ENCODE measurements at places on chromosomes 16 and 17.
A peak's percentile ranks its signal among the peaks of the same experiment; 100 is the strongest.

DNA sequence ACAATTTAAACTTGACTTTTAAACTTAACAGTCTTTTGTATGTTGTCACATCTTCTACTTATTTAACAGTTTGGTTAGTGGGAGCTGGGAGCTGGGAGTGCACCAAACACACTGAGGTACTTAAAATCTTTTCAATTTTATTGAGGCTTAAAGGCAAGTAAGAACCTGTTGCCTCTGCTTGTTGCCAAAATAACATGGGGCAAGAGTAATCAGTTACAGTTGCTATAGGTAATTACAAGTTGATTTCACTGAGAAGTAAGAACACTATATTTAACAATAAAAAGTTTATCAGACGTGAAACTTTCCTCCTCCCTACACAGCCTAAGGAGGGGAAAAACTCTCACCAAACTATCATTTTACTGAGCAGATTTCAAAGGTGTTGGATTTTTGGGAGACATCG lies 135.2 kb downstream of the FTO start:
- DNase-seq = no peak

- DNase-seq = no peak
These were observed 38.8 kb upstream of the PHOSPHO1 start for GRCh38 chr17:49269356-49269755.

DNA sequence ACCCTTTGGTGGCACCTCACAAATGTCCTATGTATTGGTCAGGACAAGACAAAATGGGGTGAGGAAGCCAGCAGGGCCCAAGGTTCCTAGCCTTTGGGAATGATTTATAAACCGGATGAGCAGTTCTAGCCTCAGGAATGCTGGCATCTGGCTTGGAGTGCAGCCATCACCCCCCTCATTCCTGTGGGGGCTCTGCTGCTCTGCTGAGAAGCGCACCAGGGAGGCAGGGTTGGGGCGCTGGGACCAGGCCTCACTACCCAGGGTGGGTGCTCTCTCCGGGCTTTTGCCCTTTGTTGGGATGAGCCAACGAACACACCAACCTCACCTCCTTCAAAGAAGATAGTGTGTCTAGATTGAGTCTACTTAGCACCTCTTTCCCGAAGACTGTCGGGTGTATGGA lies 39.2 kb downstream of the TMEM11 start:
- DNase-seq = no peak

DNA sequence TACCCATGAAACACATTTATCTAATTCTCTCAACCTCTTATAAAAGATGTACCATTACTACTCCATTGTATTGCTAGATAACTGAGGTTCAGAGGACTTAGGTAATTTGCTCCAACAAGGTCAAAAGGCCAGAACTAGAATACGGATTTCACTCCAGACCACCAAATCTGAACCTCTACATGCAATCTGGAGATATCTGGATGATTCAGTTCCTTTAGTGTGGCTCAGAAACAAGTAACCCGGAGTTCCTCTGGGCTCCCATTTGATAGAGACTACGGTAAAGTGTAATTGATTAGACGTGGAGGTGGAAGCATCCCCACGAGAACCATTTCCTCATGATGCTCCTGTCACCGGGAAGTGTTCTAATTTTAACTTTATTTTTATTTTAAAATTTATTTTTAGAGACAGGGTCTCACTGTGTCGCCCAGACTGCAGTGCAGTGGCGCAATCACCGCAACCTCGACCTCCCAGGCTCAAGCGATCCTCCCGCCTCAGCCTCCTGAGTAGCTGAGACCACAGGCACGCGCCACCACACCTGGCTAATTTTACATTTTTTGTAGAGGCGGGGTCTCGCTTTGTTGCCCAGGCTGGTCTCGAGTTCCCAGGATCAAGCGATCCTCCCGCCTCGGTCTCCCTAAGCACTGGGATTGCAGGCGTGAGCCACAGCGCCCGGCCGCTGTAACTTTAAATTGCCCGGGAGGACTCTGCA lies 608 bp upstream of the COX10 start:
- peak; percentile 14 for DNase-seq

- no peak for DNase-seq
These were observed 6.5 kb downstream of the PIGQ start for GRCh38 chr16:576197-576822.

- no peak for DNase-seq
These were observed 51.6 kb downstream of the ACTG1 start for GRCh38 chr17:81460856-81461460.

DNA sequence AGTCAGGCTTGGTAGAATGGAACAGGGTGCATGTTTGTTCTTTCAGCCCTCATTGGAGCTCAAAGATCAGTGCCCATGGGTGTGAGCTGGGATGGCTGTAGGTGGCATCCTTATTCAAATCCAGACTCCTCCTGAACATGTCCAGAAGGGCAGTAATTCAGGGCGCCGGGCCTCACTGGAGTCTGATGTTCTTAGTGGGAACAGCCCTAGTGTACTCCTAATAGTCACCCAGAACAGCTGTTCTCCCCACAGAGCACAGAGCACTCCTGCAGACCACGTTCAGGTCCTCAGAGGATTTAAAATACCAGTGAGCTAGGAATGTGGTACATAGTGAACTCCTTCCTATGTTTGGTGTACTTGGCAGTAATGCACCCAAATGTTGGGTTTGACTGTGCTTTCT lies 96.2 kb downstream of the BANP start:
- no peak for DNase-seq

DNA sequence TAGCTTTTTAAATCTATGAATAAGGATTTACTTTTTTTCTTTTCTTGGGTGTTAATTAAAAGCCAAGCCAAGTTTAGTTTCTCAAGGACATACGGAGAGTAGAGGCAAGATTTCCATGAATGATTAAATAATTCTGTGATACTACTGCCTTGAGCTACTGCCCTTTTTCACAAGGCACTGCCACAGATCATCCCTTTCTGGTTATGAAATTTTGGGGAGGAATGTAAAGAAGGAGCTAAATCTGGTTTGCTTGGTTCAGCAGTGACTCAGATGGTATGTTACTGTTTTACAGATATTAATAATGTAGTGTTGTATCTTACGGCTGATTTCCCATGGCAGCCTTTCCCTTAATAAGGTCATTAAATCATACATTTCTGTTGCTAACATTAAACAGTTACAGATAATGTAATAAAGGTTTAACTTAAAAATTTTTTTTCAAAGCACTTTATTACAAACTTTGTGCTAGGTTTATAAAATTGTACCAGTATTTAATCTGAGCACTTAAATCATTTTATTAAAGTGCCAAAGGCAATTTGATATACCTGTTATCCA lies 2.6 kb downstream of the WSB1 start:
- DNase-seq = peak; percentile 28

- DNase-seq = no peak
These were observed 2.0 kb downstream of the C16orf86 start for GRCh38 chr16:67668495-67669157.

DNA sequence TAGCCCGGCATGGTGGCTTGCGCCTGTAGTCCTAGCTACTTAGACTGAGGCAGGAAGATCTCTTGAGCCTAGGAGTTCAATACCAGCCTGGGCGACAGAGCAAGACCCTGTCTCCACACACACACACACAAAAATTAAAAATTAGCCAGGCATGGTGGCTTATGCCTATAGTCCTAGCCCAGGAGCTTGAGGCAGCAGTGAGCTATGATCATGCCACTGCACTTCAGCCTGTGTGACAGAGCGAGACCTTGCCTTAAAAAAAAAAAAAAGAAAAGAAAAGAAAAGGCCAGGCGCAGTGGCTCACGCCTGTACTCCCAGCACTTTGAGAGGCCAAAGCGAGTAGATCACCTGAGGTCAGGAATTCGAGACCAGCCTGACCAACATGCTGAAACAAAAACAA lies 23.9 kb downstream of the C17orf75 start:
- DNase-seq = no peak

DNA sequence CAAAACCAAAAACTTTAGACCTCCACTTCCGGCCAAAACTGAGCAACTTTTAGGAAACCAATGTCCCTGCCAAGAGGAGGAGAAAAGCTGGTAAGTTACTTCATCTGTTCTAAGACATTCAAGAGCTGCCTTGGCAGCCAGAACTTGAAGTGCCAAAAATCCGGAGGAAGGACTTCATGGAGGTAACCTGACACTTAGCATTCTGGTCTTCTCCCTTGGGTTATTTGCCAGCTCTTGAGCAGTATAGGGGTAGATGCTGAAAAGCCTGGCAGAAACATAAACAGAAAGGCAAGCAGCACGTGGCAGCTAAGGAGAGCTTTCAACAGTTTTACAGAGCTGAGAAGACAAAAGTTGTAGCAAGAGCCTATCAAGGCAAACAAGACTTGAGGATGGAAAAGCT lies 53.2 kb downstream of the CDYL2 start:
- no peak for DNase-seq

GRCh38 chr17:31386542-31387075 lies 4.9 kb upstream of the RAB11FIP4 start:
- no peak for DNase-seq

DNA sequence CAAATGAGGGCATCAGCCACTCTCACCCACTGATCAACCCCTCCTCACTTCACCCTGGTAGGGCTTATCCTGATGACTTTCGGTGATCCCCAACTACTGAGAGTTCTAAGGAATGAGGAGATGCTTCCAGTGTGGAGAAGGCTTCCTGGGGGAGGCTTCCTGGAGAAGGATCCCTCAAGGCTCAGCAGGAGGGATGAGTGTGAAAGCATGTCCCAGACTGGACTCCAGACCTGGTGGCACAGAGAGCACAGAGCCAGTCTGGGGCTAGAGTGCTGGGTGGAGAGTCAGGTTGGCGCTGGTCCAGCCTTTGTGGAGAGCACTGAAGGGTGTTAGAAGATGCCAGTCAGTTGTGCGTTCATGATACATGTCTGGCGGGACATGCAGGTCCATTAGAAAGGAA lies 53.7 kb downstream of the PLD6 start:
- no peak for DNase-seq

DNA sequence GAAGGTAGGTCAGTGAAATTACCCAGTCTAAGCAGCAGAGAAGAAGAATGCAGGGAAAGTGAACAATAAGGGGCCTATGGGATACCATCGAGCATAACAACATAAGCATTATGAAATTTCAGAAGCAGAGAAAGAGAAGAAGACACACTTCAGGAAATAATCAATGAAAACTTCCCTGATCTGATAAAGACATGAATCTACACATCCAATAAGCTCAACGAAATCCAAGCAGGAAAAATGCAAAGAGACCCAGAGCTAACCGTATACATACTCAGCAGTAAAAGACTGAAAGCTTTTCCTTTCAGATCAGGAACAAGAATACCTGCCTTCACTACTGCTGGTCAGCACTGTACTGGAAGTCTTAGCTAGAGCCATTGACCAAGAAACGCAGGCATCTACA lies 38.6 kb downstream of the WDR45B start:
- DNase-seq = no peak

DNA sequence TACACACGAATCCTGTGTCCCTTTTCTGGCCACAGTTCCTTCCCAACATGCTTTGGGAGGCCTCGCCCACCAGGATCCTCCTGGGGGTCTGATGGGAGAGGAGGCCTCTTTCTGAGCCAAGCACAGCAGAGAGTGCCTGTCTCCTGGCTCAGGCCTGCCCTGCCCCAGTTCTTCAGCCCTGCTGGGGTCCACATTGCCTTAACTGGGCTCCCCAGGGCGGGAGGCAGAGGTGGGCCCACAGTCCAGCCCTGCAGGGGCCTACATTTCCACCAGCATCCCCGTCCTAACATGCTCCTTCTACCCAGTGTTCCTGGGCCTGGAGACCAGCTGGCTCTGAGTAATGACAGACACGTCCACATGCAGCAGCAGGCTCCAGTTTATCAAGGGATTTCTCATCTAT lies 29.6 kb downstream of the WNT9B start:
- DNase-seq = no peak

GRCh38 chr17:75981019-75981615 lies 2.1 kb downstream of the TEN1 start:
- no peak for DNase-seq

DNA sequence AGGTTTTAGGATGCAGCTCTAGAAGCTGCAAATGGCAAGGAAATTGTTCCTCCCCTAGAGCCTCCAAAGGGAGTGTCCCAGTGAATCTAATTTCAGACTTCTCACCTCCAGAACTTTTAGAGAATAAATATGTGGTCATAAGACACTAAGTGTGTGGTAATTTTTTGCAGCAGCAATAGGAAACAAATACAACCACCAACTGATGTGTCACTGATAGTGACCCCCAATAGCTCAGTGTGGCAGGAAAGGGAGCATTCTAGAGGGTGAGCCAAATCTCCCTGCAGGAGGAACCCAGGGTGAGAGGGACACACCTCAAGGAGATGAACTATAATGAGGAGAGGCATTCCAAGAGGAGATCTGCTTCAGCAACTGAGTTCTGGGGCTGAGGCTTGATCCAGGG lies 4.1 kb downstream of the CCL4L2 start:
- no peak for DNase-seq

GRCh38 chr17:19935169-19935568 lies 42.5 kb downstream of the AKAP10 start:
- DNase-seq = no peak

DNA sequence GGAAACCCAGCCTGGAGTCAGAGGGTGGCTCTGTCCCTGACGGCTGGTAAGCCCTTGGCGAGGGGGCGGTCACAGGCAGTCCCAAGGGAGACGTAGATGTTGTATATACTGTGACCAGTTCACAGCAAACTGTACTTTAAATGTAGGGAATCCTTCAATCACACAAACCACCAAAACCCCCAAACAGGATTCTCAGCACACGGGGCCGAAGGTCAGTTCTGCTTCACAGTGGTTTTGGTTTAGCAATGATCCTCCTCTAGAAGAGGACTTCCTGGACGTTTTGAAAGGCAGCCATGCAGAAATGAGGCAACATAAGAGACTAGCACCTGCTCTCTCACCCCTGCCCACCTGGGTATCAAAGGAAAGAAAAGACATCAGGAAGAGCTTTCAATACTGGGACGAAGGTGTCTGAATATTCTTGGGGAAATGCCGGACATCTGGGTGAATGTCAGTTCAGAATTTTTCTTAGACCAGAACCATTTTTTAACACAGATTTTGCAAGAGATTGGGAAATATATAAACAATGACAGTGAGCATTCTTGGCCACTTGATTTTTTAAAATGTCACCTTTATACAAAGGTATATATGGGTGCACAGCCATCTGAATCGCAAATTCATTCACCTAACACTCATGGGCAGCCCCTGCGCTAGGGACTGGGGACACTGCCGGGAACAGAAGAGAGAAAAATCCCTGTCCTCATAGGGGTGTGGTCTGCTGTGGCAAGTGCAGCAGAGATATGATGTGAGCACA lies 74.2 kb downstream of the CRISPLD2 start:
- DNase-seq = no peak

DNA sequence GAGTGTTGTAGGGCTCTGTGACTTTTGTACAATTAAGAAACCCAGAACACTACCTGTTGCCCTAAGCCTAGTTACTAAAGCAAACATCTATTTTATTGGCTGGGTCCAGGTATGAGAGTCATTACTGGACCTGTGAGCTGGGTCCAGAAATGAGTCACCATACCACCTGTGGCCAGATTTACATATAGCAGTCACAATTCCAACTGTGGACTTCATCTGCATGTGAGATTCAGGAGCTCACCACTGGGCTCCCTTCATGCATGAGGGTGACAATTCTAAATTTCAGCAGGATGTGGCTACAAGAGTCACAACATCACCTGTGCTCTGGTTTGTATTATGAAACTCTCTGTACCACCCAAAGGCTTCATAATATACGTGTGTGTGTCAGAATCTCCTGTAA lies 2038.0 kb downstream of the TP53TG3F start:
- no peak for DNase-seq

GRCh38 chr17:53219821-53220220 lies 602.9 kb upstream of the KIF2B start:
- no peak for DNase-seq

- DNase-seq = peak; percentile 20
These were observed 58.1 kb downstream of the SLFN11 start for GRCh38 chr17:35315283-35315682.

- DNase-seq = no peak
These were observed 2.0 kb downstream of the MRM3 start for GRCh38 chr17:784143-784542.

Data from A549 (cell line).